Left colon (tissue), 2 donors: ENCODE measurements at places on chromosomes 7 and 10. TPM values are rescaled to one million over a fixed set of nuclear protein-coding genes. Genes with fewer than 3 reads are reported as not detected.

Gene GNAT3
- total RNA-seq: not detected

Gene FXYD4
- not detected for total RNA-seq

Gene HACD1
- total RNA-seq: 6.1 TPM

Gene TMEM139
- total RNA-seq: 21.8 TPM

Gene SPDYE1
- total RNA-seq: not detected

Gene GARS1
- total RNA-seq: 104 TPM

Gene CALHM3
- not detected for total RNA-seq

- DNase-seq: no peak
Measured at GRCh38 chr10:102542800-102543418, 39.1 kb downstream of the SUFU start.

- no peak for DNase-seq
Measured at GRCh38 chr7:17990761-17991160, 36.9 kb downstream of the PRPS1L1 start.

DNA sequence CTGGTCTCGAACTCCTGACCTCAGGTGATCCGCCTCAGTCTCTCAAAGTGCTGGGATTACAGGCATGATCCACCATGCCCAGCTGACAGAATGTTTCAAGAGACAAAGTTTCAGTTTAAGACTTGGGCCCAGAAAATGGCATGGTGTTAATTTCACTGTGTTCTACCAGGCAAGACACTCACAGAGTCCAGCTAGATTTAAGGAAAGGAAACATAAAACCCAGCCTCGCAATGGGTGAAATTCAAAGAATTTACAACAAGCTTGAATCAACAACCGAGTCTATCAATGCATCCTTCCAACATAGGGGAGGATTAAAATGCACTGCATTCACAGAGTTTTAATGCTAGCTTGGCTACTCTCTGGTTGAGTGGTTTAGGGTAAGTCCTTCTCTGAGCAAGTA lies 764.0 kb downstream of the XPNPEP1 start:
- DNase-seq: no peak

- no peak for DNase-seq
Measured at GRCh38 chr10:62048470-62048869, 147.0 kb downstream of the ARID5B start.

GRCh38 chr10:75281974-75282373 lies 46.2 kb upstream of the COMTD1 start:
- DNase-seq: no peak

- DNase-seq: peak; percentile 31
Measured at GRCh38 chr7:146115851-146116520, 615 bp upstream of the CNTNAP2 start.

DNA sequence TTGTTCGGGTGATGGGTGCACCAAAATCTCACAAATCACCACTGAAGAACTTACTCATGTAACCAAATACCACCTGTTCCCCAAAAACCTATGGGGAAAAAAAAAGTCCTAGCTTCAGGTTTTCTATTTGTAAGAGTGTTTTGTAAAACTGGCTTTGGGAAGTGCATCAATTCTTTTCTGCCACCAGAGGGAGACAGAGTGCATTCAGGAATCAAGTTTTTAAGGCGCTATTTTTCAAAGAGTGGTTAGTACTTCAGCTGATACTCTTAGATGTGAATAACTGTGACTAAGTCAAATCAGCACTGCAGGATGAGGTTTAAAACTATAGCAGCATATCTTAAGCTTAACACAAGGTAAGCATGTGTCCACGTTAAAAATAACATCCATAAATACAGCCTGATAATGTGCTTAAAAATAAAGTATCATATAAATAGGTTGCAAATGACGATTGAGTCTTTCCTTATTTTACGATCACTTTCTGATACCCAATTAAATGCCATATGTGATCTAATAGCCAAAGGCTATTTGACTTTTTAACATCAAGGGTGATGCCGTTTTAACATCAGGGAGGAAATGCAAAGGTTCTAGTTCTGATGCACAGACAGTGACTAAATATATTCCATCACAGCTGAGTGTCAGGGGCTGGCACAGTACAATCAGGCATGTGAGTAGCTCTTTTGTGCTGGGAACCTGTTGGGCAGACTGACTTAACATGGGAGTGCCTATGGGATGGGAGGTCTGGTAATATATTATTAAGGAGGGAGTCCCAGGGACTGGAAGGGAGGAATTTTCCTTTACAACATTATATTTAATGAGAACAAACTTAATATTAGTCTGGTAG lies 10.6 kb upstream of the LYZL2 start:
- DNase-seq: no peak

DNA sequence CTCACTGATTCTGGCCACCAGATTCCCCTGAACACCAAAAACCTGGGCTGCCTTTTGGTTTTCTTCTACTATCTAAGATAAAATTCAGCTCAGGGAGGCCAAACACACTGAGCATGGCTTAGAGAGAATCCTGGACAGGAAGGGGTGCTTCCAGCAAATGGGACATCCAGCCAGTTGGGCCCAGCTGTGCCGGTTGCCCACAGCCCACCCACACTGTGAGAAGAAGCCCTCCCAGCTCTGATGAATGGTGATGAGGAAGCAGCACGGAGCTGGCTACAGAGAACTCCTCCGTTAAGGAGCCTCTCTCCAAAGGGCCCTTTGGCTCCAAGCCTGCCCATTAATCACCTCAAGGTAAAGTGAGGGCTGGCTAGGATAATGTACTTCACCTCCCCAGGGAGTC lies 15.9 kb downstream of the LRRC18 start:
- no peak for DNase-seq

GRCh38 chr10:87544721-87545120 lies 40.0 kb downstream of the MINPP1 start:
- no peak for DNase-seq

DNA sequence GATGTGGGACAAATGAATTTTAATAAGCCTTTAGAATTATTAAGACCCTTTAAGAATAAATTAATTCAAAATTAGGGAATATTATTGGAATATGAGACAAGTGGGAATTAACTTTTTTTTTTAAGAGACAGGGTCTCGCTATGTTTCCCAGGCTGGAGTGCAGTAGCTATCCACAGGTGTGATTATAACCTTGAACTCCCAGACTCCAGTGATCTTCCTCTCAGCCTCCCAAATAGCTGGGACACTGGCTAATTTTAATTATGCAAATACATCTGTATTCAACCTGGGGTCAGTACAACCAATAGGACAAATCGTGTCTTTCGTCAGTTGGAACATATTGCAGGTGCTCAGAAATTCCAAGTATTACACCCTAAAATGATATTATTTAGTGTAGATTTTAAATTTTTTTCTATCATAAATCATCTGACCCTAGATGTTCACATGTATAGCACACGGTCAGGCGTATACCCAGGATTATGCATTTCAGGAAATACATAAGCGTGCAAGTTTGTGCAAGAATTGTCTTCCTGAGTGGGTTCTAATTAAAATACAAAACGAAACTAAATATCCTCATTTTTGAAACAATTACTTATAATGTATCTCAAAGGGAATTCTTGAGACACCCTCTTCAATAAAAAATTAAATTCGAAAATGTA lies 1.2 kb downstream of the NT5C3A start:
- DNase-seq: no peak

GRCh38 chr7:22582863-22583622 lies 83.1 kb upstream of the STEAP1B start:
- DNase-seq: peak; percentile 19

GRCh38 chr7:468681-469562 lies 50.7 kb downstream of the PDGFA start:
- DNase-seq: peak; percentile 0

GRCh38 chr7:30434140-30434799 lies 44.3 kb downstream of the NOD1 start:
- DNase-seq: no peak

DNA sequence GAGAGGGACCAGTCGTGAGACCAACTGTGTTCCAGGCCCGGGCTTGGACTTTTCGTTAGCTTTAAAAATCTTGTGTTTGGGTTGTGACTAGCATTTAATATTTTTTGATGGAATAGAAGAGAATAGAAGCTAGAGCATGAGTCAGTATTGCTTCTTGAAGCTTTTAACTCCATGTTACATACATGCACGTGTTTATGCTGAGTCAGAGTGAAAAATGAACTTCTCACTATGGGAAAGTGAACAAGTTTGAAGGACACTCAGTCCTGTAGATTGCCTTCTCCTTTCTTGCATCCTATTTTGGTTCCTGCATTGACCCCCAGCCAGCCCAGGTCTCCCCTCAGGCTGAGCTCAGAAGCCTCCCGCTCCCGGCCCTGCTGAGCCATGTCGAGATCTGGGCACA lies 31.8 kb downstream of the GHRHR start:
- DNase-seq: no peak

GRCh38 chr7:92133133-92133736 lies 1.0 kb downstream of the CYP51A1 start:
- no peak for DNase-seq

DNA sequence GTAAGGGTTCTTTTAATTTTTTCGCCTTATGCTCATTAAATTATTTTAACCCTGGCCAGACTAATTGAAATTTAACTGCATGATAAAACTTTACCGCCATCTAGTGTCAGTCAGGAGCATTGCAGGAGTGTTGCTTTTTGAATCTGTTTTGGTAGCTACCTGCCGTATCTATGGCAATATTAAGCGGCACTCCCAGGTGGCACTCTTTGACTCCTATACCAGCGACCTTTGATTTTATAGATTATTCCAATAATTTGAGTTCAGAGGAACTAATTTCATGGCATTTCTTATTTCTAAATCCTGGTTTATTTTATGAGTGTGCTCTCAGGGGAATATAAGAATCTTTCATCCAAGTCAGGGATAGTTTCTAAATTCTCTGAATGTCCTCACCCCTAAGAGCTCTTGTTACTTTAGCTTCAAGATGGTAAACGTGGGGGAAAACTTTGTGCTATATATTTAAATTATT lies 198.9 kb downstream of the REEP3 start:
- DNase-seq: no peak

GRCh38 chr10:79275431-79275851 lies 71.8 kb upstream of the PPIF start:
- DNase-seq: no peak

DNA sequence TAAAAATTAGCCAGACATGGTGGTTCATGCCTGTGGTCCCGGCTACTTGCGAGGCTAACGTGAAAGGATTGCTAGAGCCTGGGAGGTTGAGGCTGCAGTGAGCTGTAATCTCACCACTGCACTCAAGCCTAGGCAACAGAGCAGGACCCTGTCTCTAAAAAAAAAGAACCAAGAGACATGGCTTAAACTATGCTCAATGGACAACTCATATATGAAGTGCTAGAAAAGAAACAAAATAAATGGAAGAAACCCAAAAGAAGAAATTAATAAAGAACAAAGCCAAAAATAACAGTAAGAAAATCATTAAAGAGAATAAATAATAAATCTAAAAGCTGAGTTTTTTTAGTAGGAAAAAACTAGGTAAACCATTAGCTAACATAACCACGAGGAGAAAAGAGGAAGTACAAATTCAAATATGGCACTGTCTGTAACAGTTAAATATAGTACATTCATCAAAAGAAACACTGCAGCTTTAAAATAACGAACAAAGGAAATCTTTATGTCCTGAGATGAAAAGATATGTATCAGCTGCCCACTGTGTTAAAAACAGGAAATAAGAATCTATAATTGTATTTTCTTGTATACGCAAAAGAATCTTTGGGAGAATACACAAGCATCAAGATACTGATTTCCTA lies 48.7 kb downstream of the UPF2 start:
- no peak for DNase-seq

GRCh38 chr7:32070406-32071360 lies at the start of gene PDE1C:
Gene PDE1C, minus strand, starts transcription at chr7:32070407.
- DNase-seq: no peak

DNA sequence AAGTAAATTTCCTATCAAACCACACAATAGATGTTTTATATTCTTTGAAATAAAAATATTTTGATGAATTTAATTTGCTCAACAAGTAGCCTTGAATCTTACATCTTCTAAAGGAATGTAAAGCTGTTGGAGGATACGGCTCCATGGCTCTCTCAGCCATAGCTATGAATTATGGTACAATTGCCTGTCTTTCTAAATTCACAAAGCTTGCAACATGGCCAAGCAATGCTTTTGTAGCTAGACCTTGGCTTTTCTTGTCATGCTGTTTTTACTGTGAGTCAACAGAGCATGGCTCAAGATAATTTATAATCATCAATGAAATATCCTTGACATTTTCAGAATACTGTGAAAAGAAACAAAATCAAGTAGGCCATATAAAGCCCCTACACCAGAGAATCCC lies 286.7 kb downstream of the CACNA2D1 start:
- DNase-seq: no peak

- DNase-seq: no peak
Measured at GRCh38 chr7:130741331-130741995, 7.5 kb upstream of the KLF14 start.

- no peak for DNase-seq
Measured at GRCh38 chr10:57846307-57847065, 421.2 kb downstream of the IPMK start.

GRCh38 chr10:62616885-62617590 lies 187.5 kb upstream of the ADO start:
- no peak for DNase-seq

DNA sequence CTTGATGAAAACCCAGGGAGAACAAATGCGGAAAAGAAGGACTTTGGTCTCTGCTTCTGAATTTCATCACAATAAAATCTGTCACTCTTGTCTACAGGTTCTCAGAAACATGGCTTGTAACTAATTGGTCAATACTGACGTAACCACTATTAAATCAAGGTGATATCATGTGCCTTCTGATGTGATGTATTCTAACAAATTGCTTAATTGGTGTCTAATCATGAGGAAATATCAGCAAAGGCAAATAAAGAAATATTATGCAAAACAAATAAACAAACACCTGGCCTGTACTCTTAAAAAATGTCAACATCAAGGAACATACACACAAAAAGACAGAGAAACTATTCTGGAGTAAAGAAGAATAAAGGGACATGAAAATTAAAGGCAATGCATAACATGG lies 1165.0 kb downstream of the NXPH1 start:
- DNase-seq: no peak

- no peak for DNase-seq
Measured at GRCh38 chr7:94008537-94008936, 4.4 kb upstream of the BET1 start.

DNA sequence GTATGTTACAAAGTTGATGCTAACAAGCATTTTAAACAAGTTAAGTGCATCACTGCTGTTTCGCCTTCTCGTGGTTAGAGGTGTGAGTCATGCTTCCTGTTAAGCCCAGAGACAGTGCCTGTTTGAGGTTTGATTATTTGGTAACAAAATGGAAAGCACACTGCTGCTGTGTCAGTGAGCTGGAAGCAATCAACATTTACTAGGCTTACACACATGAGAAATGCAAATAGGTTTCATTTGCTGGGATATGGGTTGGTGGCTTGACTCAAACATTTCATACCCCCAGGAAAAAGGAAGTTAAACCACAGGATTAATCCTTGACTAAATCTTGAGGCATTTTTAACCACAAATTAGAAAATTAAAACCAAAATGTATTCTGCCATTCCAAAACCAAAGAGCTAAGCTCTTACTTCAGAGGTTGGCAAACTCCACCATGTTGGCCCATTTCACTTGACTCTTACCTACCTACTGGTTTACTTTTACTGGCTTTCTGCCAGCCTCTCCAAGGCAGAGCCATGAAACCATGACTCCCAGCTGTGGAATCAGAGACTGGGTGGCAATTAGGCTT lies 139.2 kb downstream of the ETV1 start:
- peak; percentile 25 for DNase-seq
